Cortex of kidney (tissue), 1 donor: ENCODE measurements at places on chromosomes 13 and 19.

DNA sequence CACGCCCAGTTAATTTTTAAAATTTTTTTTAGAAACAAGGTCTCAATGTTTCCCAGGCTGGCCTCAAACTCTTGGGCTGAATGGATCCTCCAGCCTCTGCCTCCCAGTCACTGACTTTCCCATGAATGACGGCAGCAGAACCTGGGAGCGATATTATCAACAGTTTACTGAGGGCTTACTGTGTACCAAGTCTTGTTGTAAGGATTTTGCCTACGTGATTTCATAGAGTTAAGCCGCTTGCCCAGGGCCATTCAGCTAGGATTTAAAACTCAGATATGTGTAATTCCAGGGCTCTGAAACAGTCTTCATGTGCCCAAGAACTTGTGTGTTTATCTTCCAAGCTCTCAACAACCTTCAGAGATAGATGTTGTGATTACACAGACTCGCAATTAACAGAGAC lies 6.0 kb upstream of the KXD1 start:
- no peak for DNase-seq

GRCh38 chr19:46009530-46010510 lies 13.0 kb downstream of the PGLYRP1 start:
- no peak for DNase-seq

DNA sequence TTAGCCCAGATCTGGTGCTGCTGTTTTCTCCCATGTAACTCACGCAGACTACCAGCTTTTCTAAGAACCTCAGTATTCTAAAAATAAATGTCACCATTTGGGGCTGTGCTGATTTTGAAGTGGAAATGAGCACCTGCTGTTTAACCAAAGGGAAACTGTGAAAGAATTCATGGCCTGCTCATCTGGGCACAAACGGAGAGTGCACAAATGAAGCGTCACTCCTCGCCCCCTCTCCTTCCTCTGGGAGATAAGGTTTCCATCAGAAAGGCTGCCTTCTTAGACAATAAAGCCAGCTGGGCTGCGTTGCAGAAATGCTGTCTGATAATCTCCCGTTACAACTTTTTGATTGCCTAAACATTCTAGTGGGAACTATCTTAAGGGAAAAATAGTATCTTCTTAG lies 73.7 kb upstream of the SLC15A1 start:
- DNase-seq = no peak

- DNase-seq = no peak
Observed at GRCh38 chr13:28540612-28541011, 45.7 kb upstream of the FLT1 start.

DNA sequence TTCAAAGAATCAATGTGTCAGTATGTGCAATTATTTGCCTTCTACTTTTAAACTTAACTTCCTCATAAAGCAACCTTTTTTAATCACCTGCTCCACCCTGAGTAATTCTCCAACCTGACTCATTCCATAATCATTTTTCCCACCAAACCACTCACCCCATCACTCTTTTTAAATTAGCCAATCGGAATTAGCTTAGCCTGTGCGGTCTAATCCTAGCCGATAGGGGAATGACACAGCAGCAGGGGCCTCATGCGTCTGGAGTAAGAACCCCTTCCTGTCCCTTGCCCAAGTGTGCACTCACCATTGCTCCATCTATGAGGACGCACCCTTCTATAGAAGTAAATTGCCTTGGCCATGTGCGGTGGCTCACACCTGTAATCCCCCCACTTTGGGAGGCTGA lies 27.4 kb upstream of the ZNF83 start:
- DNase-seq = no peak

- no peak for DNase-seq
Observed at GRCh38 chr13:100788540-100788939, 113.9 kb upstream of the TMTC4 start.

GRCh38 chr19:39733841-39734240 lies 4.0 kb downstream of the CLC start:
- no peak for DNase-seq

- no peak for DNase-seq
Observed at GRCh38 chr19:7833225-7834099, 3.4 kb downstream of the EVI5L start.

DNA sequence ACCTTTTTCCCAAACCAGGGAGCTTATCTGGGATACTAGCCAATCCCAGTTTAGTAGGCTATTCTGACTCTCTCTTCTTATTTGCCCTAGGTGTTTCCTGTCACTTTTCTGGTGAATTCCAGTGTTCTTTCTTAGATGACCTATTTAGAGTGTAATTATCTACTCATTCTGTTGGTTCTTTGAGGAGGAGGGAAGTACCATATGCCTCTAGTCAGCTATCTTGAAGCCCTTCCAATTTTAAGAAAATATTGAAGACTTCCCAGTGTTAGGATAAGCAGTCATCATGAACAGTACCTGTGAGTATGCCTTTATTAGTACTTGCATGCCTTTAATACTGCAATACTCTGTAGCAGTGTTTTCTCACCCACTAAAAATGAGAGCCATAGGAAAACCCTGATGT lies 724.3 kb upstream of the SLITRK1 start:
- no peak for DNase-seq

- no peak for DNase-seq
Observed at GRCh38 chr13:49287995-49288394, 40.3 kb downstream of the CDADC1 start.

DNA sequence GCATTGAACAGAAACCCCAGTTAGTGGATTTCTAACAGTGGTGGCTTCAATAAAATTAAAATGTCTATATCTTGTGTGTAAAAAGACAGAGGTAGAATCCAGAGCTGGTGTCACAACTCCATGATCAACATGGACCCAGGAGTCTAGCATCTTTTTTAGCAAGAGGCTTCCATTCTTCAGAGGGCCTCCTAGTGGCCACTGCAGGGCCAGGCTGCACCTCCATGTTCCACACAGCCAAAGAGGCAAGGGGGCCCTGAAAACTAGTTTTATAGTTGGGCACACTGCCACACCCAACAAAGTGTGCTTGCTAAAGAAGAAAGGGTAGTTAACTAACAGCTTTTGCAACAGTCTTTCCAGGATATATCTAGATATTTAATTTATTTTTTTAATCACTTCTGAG lies 12.9 kb downstream of the N4BP2L1 start:
- DNase-seq = no peak

GRCh38 chr13:73715911-73716510 lies 418.2 kb downstream of the KLF12 start:
- no peak for DNase-seq

- no peak for DNase-seq
Observed at GRCh38 chr13:57878291-57878690, 246.7 kb downstream of the PCDH17 start.

DNA sequence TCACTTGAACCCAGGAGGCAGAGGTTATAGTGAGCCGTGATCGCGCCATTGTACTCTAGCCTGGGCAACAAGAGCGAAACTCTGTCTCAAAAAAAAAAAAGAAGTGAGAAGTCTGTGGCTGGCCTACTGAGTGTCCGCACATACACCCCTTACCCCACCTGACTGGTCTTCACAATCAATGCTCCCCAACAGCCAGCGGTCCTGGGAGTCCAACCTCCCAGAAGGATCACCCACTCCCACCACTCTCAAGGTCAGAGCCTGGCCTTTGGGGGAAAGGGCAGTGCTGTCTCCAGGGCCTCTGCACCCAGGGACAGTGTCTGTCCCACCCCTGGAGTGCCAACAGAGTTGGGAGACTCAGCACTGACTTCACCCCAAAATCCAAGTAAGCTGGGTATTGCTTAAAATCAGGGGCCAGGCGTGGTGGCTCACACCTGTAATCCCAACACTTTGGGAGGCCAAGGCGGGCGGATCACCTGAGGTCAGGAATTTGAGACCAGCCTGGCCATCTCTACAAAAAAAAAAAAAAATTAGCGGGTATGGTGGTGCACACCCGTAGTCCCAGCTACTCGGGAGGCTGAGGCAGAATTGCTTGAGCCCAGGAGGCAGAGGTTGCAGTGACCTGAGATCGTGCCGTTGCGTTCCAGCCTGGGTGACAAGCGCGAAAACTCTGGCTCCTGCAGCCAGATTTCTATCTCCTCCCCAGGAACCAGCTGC lies 2.3 kb upstream of the CD320 start:
- no peak for DNase-seq

- DNase-seq = no peak
Observed at GRCh38 chr13:88627071-88627470, 955.9 kb downstream of the SLITRK5 start.

DNA sequence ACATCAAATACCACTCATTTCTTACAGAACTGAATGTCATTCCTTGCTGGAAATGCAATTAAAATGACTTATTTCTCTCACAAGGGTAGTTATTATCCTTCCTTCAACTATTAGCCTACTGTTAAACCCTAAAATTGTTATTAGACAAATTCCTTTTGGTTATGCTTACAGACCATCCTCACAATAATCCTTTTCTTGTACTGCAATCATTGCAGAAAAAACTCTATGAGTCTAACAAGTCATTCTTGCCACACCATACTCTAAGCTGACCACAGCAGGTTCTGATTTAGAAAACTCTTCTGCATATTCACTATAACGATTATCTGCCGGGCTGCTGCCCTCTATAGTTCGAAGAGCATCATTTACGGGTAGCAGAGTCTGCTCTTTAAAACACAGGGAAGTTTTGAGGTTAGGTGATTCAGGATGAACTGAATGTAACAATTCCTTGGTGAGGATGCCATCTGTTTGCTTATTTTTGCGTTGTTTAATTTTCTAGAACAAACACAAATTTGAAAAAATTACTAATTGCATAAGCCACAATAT lies 38.2 kb downstream of the MTMR6 start:
- DNase-seq = no peak

DNA sequence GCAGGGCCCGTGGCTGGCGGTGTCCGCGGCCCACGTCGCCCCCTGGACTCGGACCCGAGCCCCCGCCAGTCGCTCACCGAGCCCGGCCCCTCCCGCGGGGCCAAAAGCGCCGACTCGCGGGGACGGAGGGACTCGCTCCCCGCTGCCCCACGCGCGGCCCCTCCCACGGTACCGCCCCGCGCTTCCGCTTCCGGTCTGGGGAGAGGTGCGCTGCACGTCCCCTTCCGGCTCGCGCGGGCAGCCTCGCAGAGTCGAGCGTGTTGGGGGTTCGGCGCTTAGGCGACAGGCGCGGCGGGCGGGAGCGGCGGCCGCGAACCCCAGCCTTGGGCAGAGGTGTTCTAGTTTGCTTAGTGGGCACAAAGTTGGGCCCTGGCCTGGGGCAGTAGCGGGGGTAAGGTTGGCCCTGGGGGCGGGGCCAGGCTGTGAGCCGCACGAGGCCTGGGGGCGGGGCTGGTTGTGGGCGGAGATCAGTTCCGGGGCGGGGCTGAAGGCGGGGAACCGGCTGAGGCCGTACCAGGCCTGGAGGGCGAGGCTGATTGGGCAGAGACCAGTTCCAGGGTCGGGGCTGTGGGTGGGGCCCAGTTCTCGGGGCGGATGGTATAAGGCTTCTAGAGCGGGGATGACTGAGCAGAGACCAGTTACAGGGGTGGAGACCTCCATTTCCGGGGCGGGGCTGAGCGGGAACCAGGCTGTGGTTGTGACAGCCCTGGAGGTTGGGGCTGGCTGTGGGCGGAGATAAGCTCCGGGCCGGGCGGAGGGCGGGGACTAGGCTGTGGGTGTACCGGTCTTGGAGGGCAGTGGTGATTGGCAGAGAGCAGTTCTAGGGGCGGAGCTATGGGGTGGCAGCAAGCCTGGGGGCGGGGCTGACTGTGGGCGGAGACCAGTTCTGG lies at the start of the genes MBD3L1 and ZNF558:
Gene MBD3L1, plus strand, starts transcription at position 246 of the 890 bp plus-strand sequence. CDS start 10,302 bp downstream, outside the sequence.
Gene ZNF558, minus strand, starts transcription at position 173 of the 890 bp plus-strand sequence. CDS start 9,645 bp downstream, outside the sequence.
- DNase-seq = peak; percentile 54

- DNase-seq = no peak
Observed at GRCh38 chr19:14433554-14434501, 722 bp downstream of the PKN1 start.

GRCh38 chr13:106291006-106291405 lies 244.5 kb downstream of the EFNB2 start:
- no peak for DNase-seq

- DNase-seq = no peak
Observed at GRCh38 chr13:93797463-93797862, 570.9 kb downstream of the GPC6 start.

DNA sequence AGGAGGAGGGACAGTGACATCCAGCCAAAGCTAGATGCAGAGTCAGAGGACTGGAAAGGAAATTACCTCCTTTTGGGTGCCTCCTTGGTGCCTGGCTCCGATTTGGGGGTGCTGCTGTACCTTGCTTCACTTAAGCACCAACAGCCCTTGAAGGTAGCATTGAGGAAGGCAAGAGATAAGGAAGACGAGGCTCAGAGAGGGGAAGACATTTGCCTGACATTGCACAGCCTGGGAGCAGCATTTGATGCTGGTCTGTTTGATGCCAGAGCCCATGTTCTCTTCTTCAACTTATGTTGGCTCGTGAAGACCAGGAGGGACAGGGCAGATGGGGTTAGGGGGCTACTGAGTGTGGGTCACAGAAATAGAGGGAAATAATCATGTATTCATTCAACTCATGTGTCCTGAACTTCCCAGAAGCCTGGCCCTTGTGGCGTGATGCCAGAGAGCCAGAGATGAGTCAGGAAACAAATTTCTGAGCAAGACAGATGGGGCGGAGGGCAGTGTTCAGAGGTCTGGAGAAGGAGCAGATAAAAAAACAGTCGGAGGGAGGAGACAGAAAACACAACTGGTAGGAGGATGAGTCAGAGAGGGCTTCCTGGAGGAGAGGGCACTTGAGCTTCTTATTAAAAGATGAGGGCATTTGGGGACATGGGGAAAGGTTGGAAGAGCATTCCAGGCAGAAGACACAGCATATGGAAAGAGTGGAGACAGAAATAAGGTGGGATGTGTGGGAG lies 3.0 kb upstream of the C19orf81 start:
- no peak for DNase-seq

DNA sequence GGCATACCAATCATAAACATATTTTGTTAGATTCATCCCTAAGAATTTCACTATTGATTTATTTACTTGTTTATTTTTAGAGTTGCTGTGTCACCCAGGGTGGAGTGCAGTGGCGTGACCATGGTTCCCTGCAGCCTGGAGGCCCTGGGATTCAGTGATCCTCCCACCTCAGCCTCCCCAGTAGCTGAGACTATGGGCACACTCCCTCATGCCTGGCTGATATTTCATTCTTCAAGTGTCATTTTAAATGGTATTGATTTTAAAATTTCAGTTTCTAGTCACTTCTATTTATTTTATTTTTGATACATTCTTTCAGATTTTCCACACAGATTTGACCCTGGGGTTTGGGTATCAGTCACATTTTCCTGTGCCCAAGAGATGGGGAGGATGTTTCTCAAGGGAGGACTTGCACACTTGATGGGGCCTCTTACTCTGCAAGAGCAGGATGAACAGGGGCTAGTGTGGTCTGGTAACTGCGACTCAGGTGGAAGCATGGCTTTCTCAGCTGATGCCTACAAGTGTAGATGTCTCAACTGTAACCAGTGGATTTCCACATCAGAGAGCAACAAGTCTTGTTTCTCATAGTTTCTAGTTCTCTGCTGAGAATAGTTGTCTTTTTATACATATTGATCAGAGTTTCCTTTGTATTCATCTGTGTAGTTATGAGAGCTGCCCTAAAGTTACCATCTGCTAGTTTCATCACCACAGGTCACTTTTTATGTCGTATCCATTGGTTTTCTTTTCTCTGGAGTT lies 40.2 kb downstream of the CCNE1 start:
- no peak for DNase-seq
